Hepatic stellate cell (primary cell): ENCODE measurements at places on chromosomes 12 and 14.

- peak; percentile 69 for DNase-seq
Observed at GRCh38 chr14:68891851-68892660, 87.0 kb downstream of the ACTN1 start.

GRCh38 chr12:726281-727140 is 25.9 kb upstream of the WNK1 start:
- DNase-seq: no peak

- DNase-seq: no peak
Observed at GRCh38 chr14:20820063-20820904, 17.6 kb upstream of the RNASE1 start.

DNA sequence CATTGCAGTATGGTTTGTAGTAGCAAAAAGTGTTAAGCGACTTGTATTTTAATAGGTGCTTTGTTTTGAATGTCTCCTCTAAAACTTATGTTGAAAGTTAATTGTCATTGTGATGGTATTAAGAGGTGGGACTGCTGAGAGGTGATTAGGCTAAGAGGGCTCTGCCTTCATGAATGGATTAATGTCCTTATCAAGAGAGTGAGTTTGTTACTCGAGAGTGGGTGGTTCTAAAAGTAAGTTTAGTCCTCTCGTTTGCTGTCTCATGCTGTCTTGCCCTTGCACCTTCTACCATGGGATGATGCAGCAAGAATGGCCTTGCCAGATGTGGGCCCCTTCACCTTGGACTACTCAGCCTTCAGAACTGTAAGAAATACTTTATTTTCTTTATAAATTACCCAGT is 17.4 kb downstream of the ZDHHC17 start:
- DNase-seq: no peak

GRCh38 chr14:100557658-100558057 is 29.6 kb downstream of the BEGAIN start:
- no peak for DNase-seq

- no peak for DNase-seq
Observed at GRCh38 chr12:53241623-53242412, 9.8 kb upstream of the RARG start.

DNA sequence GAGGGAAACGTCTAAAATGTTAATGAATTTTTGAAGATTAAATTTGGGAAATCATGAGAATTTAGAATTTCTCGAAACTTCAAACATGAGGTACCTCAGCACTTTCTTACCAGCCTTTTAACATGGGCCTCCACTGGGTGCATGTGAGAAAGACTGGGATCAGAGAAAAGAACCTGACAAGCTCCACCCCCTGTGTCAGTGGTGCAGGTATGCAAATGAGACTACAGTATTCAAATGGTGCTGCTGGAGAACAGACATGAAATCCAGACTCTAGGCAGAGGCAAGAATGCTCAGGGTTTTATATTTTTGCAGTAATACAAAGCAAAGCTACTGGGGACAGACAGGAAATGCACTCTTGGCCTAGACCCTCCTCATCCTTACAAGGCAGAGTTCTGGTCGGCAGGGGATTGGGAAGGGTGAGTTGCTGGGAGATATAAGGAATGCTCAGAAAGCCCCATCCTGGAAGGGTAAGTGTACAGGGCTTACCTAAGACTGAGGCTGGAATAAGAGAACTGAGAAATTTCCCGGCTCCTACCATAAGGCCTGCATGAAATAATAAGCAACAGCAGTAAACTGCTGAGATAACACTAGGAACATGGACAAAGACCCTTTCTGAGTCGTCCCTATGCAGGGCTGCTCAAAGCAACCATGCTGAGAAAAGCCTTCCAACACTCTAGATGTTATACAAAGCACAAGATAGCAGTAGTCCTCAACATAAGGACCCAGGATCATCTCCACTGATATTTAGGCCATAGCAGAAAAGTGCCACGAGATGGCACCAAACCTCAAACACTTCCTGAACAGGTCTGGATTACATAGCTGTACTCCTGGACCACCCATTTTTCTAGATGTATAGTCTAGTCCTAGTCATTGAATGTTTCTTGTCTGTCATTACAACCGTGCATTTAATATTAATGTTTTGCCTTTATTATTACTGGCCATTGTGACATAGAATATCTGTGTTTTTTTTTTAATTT is 260.8 kb downstream of the RASSF9 start:
- peak; percentile 16 for DNase-seq

- no peak for DNase-seq
Observed at GRCh38 chr12:62158013-62158412, 102.2 kb upstream of the USP15 start.

DNA sequence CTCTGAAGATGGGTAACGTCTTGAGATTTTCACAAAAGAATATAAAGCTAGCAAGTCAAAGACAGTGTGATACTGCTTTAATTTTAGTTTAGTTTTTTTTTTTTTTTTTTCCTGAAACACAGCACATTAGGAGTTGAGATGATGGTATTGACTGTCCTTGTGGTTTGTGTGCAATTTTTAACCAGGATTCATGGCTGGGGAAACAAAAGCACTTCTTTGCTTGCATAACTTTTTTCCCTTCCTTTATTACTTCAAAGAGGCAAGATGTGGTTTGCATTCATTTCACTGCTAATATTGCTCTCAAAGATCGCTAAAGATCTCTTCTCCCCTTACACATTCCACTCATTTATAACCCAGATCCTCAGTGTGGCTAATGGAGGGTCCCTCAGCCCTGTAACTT is 157.1 kb upstream of the PZP start:
- DNase-seq: no peak

DNA sequence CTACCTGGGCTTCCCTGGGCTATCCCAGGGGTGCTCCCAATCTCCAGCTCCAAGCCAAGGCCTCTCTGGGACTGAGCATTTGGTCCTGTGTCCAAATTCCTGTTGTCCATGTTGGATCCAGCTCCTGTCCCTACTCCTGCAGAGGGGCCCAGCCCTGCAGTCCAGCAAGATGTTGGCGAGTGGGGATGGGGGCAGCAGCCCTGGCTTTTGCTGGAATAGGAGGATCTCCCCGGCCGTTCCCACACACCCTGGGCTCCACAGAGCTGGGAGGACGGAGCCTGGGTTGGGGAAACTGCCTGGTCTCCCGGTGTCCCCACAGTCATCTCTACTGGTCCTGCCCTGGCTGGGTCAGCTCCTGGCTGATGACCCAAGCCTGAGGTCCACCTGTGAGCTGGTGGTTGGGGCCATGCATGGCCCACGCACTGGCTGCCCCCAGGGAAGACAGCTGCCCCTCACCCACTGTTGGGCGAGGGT is 219.6 kb upstream of the C14orf180 start:
- no peak for DNase-seq

GRCh38 chr14:34785223-34786006 is 71.0 kb upstream of the CFL2 start:
- no peak for DNase-seq

DNA sequence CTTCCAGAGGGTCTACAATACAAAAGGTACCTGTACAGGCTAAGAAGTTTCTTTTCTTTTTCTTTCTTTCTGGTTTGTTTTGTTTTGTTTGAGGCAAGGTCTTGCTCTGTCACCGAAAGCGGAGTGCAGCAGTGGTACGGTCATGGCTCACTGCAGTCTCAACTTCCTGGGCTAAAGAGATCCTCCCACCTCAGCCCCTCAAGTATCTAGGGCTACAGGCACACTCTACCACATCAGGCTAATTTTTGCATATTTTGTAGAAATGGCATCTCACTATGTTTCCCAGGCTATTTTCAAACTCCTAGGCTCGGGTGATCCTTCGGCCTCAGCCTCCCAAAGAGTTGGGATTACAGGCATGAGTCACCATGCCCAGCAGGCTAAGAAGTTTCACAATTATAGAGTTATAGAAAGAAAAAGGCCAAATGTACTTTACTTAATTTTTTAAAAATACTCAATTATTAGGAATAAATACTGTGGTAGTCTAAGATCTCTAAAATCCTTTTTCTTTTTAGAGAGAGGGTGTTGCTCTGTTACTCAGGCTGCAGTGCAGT is 3.0 kb upstream of the PIGH start:
- DNase-seq: no peak

- no peak for DNase-seq
Observed at GRCh38 chr12:70920891-70921290, 353 bp upstream of the PTPRR start.
